ENCODE measurements at places on chromosomes 6 and 20.

- DNase-seq: no peak
These were observed 30.2 kb downstream of the PANK2 start for GRCh38 chr20:3919352-3919751.

DNA sequence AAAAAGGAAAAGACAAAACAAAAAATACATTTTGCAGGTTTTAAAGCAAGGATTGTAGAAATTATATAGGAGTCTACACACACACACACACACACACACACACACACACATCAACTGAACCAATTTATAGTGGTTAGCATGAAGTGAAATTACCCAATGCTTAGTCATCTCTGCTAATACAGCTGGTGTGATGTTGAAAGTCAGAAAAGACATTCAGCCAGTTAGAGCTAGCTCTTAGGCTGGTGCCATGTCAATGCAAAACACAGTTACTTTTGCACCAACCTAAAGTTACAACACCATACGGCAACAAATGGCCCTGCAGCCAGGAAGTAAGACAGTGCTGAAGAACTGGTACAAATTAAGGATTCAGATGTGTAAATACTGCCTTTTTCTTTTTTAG is 15.2 kb downstream of the FAM210B start:
- DNase-seq: no peak

DNA sequence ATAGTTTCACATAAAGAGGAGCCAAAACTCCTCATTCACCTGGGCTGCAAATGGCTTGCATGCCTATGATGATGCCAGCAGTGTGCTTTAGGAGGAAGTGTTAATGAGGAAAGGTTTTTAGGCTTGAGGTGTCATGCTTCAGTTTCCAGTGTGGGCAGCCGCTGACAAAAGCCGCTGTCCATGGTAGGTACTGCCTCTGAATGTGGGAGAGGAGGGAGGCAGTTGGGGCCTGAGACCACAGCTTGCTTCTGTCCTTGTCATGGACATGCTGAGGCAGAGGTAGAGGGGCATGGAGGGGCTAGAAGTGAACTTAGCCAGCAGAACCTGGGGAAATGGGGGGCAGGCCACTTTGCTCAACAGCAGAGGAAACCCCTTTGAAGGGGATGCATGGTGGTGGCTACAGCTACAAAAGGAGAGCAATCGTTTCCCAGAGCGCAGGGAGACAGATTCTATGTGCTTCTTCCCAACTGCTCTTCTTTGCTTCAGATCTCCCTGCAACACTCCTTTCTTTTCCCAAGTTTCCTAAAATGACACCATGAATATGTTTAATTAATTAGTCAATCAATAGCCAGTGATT is 372.1 kb upstream of the CNR1 start:
- DNase-seq: no peak

DNA sequence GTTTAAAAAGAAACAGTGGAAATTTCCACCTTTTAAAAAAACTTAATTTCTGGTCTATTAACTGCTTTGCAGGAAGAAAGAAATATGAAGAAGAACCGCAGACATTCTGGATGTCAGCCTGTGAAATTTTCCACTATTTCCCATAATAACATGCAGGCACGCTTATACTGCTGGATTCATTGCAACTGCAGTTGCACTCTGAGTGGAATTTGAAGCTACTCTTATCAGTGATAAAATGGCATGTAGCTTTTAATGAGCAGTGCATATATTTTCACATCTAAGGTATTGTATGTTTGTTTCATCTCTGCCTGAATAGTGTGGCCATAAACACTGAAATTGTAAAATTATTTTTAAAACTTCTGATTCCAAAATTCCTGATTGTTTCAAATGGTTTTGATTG is 28.2 kb downstream of the NCOA3 start:
- DNase-seq: no peak

DNA sequence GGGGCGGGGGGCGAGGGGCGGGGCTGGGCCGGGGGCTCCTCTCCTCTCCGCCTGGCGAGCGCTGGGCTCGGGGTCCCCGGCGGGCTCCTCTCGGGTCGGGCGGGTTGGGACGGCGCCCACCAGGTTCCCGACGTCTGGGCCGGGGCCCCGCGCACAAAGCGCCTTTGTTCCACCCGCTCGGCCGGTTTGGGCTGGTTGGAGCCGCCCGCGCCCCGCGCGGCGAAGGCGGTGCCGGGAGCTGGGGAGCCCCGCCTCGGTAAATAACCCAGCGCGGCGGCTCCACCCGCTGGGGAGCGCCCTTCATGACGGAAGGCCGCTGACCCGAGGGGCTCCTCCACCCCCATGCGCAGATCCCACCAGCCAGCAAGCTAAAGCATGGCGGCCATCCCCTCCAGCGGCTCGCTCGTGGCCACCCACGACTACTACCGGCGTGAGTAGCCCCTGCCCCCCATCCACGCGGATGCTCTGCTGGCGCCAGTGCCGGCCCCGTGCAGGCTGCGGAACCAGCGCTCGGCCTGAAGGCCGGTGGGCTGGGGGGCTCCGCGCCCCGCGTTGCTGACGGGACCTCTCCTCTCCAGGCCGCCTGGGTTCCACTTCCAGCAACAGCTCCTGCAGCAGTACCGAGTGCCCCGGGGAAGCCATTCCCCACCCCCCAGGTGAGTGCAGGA is 503 bp downstream of the PPDPF start:
- DNase-seq: no peak

DNA sequence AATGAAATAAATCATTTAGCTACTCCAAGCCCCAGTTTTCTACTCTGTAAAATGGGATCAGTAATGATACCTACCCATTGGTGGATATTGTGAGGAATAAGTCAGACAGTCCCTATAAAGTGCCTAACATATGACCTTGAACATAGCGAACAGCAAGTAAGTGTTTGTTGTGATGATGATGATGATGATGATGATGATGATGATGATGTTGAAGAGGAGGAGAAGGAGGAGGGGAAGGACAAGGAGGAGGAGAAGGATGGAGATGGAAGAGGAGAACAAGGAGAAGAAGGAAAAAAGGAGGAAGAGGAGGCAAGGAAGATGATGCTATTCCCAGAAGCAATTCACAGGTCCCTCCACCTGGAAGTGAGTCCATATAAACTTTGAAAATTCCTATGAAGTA is 264.3 kb downstream of the MAFB start:
- DNase-seq: no peak

DNA sequence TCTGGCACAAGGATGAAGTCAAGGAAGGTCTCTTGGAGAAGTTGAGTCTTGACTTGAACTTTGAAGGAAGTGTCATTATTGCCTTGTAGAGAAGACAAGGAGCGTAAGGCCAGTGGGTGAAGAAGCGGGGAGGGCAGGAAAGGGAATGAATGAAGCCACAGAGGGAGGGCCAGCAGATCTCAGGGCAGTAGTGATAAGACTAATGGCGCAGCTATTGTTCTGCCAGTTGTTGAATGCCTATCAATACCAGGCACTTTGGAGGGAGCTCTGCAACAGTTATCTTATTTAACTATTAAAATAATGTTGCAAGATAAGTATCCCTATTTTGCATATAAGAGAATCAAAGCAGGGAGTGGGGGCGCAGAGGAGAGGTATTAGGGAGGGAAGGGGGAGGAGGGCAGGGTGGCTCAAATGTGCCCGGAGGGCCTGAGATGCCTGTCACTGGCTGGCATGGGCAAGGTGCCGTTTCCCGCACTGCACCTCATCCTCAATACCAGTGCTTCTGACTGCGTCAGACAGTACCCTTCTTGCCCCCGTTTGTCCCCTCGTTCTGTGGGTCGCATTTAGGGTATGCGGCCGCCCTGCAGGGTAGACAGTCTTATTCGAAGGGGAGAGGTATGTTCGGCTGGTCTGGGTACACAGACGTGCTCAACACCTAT is 109.8 kb downstream of the ZDHHC14 start:
- DNase-seq: no peak

GRCh38 chr20:49786196-49786595 is 26.4 kb upstream of the SLC9A8 start:
- DNase-seq: no peak

DNA sequence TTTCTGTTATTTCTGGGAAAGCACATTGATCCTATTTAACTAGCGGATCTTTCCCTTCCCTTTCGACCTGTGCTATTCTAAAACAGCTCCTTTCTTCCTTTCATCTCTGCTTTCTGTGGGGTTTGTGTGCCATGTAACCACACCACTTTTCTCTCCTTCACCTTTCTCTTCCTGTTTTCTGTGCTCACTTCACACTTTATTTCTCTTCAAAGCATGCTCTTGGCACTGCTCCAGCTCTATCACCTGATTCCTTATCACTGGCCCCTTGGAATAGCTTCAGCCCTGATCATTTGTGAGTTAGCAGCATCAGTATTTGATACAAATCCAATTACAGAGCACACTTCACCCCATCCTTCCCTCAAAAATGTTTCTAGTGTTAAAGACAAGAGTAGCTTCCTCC is 8.1 kb upstream of the METTL24 start:
- DNase-seq: no peak

- no peak for DNase-seq
These were observed 249.0 kb upstream of the JARID2 start for GRCh38 chr6:14996892-14997291.

GRCh38 chr6:26383624-26384417 is 913 bp downstream of the BTN2A2 start:
- no peak for DNase-seq

DNA sequence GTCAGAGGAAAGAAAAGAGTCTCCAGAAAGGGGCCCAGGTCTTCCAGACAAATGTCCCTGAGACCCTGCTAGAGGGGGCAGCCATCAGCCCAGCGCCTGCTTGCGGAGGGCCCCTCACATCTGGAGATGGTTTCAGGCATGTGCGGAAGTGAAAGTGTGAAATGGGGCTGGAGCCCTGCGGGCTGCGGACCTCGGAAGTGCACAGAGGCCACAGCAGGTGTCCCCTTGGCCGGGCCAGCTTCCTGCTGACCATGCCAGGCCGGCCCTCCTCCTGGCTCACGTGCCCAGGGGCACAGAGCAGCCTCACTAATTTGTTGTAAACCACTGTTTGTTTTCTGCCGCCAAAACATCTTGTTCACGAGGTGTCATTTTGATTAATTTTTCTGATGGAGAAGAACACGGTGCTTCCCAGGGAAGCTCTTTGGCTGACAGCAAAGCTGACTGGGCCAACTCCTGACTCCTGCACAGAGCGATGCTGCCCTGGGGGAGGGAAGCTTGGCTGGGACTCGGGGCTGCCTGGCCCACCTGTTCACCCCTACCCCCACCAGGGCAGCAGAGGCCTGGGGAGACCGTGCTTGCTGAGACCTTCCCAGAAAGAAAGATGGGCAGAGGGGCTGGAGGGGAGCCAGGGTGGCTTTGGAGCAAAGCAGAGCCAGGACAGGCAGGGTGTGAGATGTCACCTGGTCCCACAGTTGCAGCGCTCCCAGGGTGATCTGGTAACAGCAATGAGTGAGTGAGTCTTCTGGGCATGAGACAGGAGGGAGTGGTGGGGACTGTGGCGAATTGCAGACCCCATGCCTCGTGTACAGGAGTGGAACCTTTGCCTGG is 54.2 kb downstream of the BCAS4 start:
- DNase-seq: no peak

DNA sequence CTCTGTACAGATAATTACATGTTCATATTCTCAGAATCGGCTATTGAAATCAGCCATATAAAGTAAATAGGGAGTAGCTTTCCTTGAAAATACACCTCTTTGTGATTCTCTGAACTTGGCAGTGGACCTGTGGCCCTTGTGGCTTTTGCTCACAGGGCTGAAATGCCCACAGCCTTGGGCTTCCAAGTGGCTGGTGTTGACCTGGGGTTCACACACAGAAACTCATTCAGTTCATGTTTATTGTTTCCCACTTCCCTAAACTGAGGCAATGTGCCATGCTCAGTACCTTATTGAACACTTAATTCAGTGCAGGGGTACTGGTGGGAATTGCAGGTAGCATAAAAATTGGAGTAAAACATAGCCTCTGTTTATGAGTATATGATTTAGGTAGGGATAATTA is 19.1 kb upstream of the TULP4 start:
- no peak for DNase-seq

DNA sequence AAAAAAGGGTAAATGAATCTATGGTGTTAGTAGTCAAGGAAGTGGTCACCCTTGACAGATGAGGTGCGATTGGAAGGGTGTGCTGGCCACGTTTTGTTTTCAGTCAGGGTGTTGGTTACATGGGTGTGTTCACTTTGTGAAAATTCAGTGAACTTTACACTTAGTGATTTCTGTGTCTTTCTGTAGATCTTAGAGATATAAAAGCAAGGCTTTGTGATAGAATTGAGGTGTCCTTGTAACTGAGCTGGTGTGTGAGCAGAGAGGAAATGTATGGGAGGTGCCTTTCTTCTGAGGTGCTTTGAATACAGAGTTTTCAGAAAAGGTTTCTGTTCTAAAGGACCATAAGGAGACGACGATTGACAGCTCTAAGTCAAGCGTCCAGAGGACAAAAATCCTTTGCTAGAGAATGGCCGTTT is 90.5 kb downstream of the SAMD3 start:
- DNase-seq: no peak

DNA sequence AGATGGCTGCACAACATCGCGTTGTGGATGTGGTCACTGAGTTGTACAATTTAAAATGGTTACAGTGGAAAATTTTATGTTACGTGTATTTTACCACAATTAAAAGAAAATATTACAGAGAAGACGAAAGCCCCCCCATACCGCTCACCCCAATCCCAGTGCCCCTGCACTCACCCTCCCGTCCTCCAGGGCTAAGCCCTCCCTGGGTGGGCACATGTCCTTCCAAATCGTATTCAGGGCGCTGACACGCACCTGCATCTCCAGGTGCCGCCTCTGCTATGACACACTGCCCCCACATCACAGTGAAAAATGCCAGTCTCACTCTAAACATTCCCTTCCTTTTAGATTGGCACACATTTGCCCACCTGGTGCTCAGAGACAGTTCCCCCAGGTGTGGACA is 49.4 kb downstream of the PSMG4 start:
- no peak for DNase-seq

- DNase-seq: no peak
These were observed 564.4 kb downstream of the HAO1 start for GRCh38 chr20:7375905-7376304.

DNA sequence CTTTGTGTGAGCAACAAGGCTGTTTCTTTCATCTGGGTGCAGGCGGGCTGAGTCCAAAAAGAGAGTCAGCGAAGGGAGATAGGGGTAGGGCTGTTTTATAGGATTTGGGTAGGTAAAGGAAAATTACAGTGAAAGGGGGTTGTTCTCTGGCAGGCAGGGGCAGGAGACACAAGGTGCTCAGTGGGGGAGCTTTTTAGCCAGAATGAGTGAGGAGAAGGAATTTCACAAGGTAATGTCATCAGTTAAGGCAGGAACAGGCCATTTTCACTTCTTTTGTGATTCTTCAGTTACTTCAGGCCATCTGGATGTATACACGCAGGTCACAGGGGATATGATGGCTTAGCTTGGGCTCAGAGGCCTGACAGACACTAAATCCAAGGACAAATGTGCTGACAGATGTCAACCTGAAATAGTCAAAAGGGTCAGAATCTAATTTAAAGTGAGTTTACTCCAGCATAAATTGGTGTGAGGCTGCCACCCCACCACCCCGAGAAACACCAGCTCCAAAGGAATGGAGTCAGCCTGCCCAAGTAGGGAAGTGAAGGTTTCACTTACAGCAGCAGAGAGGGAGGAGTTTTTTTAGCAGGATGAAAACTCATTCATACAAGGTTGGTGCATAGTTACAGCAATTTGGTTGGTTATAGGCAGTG is 560.0 kb upstream of the CDH4 start:
- no peak for DNase-seq

GRCh38 chr20:14922503-14923267 is 585.3 kb upstream of the FLRT3 start:
- DNase-seq: no peak
